ENCODE measurements at places on chromosomes 4 and X.
A peak's percentile ranks its signal among the peaks of the same experiment; 100 is the strongest.

GRCh38 chr4:158636619-158637018, 35.1 kb downstream of the C4orf46 start:
- no peak for DNase-seq

- DNase-seq: peak; percentile 18
These were observed 2.8 kb upstream of the TLR8 start for GRCh38 chrX:12903646-12904045.

- DNase-seq: peak; percentile 8
These were observed 11.5 kb upstream of the CHST7 start for GRCh38 chrX:46561824-46562657.

DNA sequence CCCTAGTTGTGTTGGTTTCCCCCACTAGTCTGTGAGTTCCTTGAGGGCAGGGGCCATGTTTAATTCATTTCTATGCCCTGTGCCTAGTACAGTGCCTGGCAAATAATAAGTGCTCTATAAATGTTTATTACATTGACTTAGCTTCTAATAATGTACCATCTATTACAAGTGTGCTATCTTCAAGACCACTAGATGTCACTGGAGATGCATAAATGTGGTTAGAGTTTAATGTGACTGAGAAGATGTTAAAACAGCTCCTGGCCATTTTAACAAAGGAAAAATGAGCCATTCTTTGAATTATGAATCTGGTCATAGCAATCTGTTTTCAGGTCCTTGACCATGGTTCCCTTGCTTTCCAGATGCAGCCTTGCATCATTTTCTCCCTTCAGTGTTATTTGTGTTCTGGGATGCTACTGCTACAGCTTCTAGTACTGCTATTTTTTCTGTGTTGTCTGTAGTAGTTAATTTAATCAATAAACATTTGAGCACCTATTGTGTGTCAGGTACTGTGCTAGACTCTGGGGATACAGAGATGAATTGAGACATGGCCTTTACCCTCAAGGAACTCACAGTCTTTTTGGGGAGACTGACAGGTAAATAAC, 43.2 kb downstream of the SLC9A6 start:
- DNase-seq: peak; percentile 69

DNA sequence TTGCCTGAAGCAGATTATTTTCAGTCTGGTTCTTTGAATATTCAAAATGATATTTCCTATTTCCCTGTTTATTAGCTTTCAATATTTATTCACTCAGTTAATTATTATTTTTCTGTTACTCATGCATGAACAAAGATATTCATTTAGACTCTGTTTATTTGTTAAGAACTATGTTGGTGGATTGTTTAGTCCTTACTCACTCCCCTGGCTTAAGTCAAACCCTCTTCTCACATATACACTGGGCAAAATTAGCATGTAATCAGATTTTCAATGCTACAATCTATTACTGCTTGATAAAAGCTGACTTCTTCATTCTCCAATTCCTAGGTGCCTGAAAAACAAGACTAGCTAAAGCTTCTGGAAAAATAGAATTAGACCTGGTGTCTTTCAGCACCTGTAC, 335.8 kb downstream of the FAT4 start:
- no peak for DNase-seq

- DNase-seq: no peak
These were observed 295.2 kb upstream of the DIAPH2 start for GRCh38 chrX:96389281-96390047.

GRCh38 chrX:404656-405055, 17.9 kb upstream of the PPP2R3B start:
- no peak for DNase-seq

- DNase-seq: peak; percentile 55
These were observed 170.6 kb downstream of the BANK1 start for GRCh38 chr4:101961144-101961543.

GRCh38 chr4:180528003-180528402, 1715.2 kb upstream of the TENM3 start:
- no peak for DNase-seq

DNA sequence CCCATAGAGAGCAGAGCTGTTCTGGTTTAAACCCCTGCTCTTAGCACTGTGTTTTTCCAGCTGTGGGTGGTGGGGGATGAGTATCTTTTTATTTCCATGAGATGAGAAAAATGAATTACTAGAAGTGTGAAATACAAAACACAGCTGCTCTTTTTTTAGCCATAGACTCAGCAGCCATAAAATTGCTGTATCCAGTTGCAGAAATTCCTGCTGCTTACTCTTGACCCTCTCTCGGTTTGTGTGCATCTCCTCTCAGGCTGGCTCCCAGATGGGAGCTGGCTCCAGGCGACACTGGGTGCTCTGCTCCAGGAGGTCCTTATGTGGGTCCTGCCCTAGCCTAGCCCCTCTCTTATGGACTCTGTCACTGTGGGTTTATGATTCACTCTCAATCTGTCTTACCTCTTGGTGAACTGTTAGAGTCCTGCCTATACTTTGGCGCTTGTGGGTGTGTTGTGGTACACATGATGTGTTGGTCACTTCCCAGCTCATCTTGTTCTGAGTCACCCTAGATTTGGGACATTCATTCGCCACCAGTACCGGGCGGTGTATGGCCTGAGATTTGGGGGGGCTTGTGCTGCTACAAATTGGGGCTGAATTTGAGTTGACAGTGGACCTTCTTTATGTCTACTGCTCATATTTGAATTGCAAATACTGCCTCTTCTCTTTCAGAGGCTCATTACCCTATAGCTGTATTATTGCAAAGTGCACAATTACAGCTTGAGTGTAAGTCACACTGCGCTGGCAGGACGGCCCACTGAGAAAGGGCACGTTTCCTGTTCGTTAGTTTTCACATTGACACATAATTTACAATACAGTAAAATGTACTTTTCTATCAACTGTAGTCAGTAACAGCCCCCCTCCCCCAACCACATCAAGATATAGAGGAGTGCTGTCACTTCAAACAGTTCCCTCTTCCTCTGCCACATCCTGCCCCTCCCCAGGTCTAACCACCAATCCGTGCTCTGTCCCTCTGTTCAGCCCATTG, 46.9 kb upstream of the MSANTD1 start:
- peak; percentile 30 for DNase-seq
